SK-MEL-5 (cell line): ENCODE measurements at places on chromosomes 1 and 21. TPM values are rescaled to one million over a fixed set of nuclear protein-coding genes. Genes with fewer than 3 reads are reported as not detected.

NAXE gene
- 216 and 229 TPM in 2 replicates for total RNA-seq

SEC16B gene
- total RNA-seq: 0.19 and 0.32 TPM in 2 replicates

KTI12 gene
- 10.5 and 13.3 TPM in 2 replicates for total RNA-seq

CCDC27 gene
- total RNA-seq: 0.05 TPM in 1 of 2 replicates, not detected in the other

GRCh38 chr1:216742625-216743024 lies 19.4 kb upstream of the ESRRG start:
- DNase-seq: peak; percentile 47

GRCh38 chr1:48470481-48470855 lies 1.5 kb downstream of the SPATA6 start:
- peak; percentile 62 for DNase-seq

DNA sequence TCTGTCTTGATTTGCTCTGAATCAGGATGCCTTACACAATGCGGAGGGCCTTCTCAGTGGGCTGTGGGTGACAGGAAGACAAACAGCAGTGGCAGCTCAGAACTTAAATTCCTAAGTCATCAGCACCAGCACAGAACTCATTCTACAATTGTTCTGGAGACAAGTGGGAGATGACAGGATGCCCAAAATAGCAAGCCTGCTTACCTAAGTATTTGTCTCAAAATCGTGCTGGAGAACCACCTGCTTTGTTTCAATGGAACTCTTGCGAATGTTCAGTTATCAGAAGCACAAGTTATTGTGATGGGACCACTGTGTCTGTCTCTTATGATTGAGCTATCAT lies 76.1 kb downstream of the VCAM1 start:
- no peak for DNase-seq
